ENCODE measurements at places on chromosomes 4 and X.

- DNase-seq = no peak
Observed at GRCh38 chr4:74362347-74362746, 2.6 kb upstream of the EREG start.

DNA sequence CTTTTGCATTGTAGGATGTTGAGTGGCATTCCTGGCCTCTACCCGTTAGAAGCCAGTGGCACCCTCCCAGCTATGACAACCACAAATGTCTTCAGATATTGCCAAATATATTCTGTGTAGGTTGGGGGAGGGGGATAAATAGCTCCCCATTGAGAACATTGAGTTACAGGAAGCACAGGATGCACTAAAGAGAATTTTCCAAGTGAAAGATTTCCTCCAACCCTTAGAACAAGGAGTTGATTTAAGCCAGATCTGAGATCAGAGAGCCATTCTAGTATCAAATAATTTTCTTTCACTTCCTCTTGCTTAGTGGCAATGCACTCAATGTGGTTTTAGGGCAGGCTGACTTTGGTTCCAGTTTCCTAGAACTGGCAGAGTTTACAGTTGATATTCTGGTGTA, 436.6 kb downstream of the C4orf33 start:
- no peak for DNase-seq

GRCh38 chr4:42311591-42311990, 85.7 kb upstream of the SHISA3 start:
- no peak for DNase-seq

GRCh38 chr4:86963697-86964096, 28.9 kb downstream of the AFF1 start:
- no peak for DNase-seq

GRCh38 chrX:63918611-63919010, 133.6 kb upstream of the ARHGEF9 start:
- DNase-seq = no peak

DNA sequence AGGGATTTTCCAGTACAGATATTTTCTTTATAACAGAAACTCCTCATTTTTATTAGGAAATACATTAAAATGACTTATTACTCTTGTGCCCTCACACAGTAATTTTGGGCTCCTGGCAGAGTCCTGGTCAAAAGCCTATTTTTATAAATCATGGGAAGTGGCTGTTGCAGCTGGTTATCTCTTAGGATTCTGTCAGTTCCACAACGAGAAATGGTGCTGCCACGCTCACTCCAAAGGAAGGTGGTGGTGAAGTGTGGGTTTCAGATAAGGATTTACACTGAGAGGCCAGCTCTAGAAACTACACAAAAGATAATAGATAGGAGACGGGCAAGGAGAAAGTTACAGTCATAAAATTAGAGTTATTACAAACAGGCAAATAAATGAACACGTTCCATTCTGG, 159.2 kb upstream of the FAM241A start:
- no peak for DNase-seq

Data from activated naive CD4-positive, alpha-beta T cell treated with anti-CD3 and anti-CD28 coated beads, Interleukin-2, amount 50 U/mL, for 16 hours (primary cell).